Dermis microvascular lymphatic vessel endothelial cell (primary cell): ENCODE measurements at places on chromosomes 4 and X.

- no peak for DNase-seq
These were observed 15.2 kb downstream of the SNX25 start for GRCh38 chr4:185224597-185224996.

DNA sequence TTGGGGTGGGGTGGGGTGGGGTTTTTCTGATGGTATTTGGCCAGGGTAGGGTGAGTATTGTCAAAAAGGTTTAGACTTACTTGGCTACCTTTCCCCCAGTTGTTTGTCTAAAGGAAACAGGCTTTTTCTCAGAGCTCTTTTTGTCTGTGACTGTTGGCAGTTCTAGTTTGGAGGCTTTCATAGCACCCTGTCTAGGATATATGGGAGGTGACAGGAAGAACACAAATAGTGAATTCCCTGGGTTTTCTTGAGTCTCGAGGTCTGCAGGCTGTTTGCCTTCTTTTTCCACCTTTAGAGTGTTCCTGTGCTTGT, 13.5 kb downstream of the RPS6KA3 start:
- no peak for DNase-seq

GRCh38 chr4:19544446-19545125, 707.1 kb upstream of the SLIT2 start:
- DNase-seq, result no peak

GRCh38 chrX:41703574-41704029, 14.8 kb downstream of the GPR34 start:
- no peak for DNase-seq

DNA sequence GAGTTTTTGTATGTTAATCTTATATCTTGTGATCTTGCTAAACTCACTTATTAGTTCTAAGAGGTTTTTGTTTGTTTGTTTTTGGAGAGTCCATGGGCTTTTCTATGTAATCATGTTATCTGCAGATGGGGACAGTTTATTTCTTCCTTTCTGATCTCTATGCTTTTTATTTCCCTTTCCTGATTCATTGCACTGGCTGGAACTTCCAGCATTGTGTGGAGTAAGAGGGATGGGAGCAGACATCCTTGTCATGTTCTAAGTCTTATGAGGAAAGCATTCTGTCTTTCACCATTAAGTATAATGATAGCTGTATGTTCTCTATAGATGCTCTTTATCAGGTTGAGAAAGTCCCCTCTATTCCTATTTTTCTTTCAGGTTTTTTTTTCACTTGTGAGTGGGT, 90.6 kb upstream of the TBC1D9 start:
- DNase-seq, result no peak
